ENCODE measurements at places on chromosomes 7 and 10.
A peak's percentile ranks its signal among the peaks of the same experiment; 100 is the strongest.

GRCh38 chr10:93815304-93816096, 57.8 kb downstream of the LGI1 start:
- no peak for DNase-seq

DNA sequence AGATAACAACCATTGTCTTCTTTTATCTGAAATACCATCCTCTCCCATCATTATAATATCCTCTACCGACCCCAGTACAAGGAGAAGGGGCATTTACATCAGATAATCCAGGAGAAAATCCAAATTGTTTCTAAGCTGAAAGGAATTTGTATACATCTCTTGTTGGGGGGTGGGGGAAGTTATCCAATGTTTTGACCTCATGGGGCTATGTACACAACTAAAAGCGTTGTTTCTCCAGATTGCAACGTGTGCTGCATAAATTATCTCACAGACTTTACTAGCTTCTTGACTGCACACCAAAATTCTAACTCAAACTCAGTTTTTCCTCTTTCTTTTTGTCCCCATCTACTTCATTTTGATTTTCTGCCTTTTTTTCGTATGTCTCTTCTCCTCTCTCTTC, 156.7 kb downstream of the TWIST1 start:
- DNase-seq = no peak

GRCh38 chr10:122878799-122879338, 512 bp downstream of the FAM24B start:
- no peak for DNase-seq

DNA sequence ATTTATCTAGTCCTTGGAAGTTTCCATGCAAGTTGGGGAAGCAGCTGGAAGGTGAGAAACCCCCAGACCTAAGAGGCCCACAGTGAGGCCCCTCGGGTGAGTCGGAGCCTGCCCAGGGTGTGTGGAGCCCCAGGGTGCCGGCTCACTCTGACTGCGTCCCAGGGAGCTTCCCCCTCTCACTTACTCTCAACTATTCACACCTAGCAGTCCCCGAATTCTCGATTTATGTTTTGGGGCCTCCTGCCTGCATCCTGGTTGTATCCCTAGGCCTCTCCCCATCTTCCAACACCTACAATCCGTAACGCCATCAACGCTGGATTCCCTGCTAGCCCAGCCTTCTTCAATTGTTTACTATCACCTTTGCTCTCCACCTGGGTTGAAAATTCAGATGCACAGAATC, 63.9 kb downstream of the PRKAG2 start:
- DNase-seq = no peak

DNA sequence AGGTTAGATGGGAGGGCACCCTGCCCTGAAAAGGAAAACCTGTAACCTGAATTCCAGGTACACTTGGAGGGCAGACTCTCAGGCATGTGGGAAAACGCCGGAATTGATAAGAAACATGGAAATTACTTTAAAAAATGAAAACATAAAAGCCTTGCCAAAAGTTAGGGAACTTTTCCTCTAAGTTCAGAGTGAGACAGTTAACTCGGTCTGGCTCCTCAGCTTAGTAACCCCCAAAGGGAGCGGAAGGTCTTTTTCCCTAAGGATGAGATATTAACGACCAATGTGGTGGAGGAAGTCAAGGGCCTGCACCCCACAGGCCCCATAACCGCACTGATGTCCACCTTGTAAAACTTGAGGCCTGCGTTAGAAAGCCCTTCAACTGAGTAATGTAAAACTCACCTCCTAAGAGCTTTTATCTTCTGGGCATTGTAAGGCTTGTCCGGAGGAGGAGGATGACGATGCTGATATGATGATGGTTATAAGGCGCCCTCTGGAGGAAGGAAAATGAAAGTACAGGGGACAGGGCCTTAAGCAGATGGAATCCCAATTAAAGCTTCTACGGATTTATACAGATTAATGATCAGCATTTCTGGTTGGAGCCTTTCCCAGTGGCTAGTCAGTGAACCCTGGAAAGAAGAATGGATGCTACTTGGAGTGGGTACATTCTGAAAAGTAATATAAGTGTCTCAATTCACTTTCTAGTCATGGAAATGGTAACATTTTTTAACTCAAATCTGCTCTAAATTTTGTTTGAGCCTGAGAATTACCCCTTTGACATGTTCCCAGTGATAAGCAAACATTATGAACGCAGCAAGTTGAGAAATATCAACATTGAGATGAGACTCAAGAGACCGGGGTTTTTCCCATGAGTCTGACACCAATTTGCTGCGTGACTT, 694 bp downstream of the COL1A2 start:
- peak; percentile 16 for DNase-seq
